Cerebellar nuclear complex (tissue), 1 donor: ENCODE measurements at places on chromosomes 12 and 14.

GRCh38 chr14:86501611-86502010 lies 971.7 kb downstream of the FLRT2 start:
- DNase-seq: no peak

DNA sequence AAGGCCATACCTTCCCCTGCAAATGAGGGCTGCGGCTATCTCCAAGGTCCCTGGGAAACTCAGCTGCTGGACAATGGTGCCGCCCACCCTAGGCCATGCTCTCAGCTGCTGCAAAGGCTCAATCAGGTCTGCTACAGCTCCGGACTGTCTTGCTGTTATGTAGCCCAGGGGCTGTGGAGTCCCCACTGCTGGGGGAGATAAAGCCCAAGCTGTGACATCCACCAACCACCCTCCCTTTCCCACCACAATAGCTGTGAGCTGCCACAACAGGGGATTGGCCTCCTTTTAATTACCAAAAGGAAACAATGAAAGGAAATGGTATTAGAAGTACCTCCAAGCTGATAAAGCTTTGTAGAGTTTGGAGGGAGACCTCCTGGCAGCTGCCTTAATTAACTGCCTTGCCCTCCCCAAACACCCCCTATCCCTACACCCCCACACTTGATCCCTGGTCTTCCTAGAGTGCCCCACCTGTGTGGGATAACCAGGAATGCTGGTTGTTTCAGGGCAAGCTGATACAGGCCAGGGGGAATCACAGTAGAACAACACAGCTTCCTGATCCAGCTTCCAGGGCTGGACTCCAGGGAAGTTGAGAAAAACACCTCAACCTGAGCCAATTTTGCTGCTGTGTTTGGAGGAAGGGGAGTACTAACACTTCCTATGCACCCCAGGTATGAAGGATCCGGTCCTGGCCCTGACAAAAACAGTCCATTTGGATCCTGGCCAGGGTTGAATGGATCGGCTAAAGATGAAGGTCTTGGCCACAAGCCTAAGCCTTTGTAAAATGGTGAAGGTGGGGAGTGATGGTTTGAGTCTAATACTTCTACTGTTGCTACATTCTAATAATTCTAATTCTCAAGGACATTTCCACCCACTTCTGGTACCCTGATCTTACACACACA lies at the start of gene VWF:
Gene VWF (minus strand): TSS at position 260 of the 899 bp plus-strand sequence. CDS start 1,474 bp downstream, outside the sequence.
- DNase-seq: no peak

GRCh38 chr12:116959845-116960514 lies 49.2 kb downstream of the FBXW8 start:
- DNase-seq: no peak

DNA sequence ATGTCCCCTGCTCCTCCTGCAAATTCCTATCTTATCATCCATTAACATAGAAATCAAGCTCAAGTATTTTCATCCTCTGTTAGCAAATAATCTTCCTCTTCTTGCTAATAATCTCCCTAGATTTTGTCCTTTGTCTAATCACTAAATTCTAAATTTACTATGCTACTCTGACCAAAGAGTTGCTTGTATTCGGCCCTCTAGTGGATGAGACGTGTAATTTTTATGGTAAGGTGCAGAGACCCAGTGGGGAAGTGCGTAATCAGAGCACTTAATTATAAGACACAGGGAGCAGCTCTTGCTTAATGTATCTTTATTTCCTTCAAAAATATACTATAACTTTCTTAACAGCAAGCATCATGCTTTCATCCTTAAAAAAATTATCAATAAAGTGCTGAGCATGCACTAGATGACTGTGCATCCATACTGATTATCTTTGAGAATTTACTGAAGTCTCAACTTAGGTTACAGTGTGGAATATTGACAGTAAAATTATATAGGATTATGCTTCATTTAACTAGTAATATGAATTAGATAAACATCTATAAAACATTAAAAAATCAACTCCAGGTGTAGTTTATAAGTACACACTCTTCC lies 212.6 kb downstream of the SLC16A7 start:
- no peak for DNase-seq

GRCh38 chr12:59086126-59086525 lies 165.8 kb upstream of the LRIG3 start:
- DNase-seq: no peak

DNA sequence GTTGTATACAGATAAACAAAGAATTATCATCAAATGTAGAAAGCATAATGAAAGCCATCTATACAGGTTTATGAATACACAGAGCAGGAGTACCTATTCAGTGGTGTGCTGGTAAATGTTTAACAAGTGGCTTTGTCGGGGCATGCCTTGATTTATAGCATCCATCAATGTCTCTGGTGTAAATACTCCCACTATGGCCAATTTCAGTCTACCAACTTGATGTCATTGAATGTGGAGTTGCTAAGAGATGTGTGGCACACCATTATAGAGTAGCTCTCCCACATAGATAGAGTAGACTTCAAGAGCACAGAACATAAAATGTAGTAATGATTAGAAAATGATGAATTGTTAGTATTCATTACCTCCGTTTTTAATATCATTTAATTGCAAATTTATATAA lies 9.3 kb downstream of the GRIP1 start:
- DNase-seq: no peak

DNA sequence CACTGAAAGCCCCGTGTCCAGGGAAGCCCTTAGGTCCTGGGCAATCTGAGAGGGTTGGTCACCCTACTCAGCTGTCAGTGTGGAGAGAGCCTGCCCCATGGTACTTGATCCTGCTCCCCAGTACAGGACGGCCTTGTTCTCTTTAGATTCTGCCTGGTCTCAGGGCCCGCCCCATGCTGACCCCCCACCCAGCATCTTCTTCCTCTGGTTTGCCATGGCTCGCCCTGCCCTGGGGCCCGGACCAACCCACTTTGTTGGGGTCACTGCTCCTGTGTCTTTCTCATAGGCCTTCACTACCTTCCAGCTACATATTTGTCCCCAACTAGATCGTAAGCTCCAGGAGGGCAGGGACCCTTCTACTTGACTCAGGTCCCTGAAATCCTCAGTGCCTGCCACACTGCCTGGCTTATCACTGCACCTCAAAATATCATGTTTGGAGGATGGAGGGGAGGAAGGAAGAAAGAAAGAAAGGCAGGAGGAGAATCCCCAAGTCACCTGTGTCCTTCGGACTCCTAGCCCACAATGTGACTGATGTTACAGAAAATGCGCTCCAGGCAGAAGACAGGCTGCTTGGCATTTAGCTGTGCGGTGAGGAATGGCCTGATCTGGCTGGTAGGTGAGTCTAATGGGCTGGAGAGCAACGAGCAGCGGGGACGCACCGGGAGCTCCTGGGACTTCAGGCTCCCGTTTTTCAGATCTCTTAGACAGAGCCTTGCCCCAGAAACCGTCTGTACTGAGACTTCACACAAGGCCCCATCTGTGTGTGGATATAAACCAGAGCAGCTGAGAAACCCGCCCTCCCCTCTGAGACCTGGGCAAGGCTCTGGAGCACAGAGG lies 66.1 kb downstream of the C14orf132 start:
- DNase-seq: no peak

- DNase-seq: no peak
These were observed 34.1 kb downstream of the ERH start for GRCh38 chr14:69363964-69364363.

DNA sequence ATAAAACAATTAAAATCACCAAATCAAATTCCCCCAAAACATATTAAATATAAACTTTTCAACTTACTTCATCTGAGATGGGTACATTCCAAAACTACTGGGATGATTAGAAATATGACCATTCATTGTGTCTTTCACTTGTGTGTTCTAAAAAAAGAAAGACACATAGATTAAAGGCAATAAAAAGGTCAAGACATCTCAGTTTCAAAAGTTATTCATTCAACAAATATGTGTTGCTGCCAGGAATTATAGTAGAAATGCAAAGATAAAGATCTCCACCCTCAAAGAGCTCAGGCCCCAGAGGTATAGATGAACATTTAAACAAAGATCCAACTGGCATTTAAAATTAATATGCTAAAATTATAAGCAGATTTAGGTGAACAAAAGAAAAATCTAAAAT lies 106.4 kb downstream of the EPS8 start:
- no peak for DNase-seq

GRCh38 chr12:52291267-52291935 lies at the start of gene KRT81:
KRT81 (minus strand) TSS chr12:52291534; CDS start chr12:52291465, 69 bp downstream.
- no peak for DNase-seq

- no peak for DNase-seq
These were observed 1.4 kb downstream of the MYO1A start for GRCh38 chr12:57048423-57049118.

DNA sequence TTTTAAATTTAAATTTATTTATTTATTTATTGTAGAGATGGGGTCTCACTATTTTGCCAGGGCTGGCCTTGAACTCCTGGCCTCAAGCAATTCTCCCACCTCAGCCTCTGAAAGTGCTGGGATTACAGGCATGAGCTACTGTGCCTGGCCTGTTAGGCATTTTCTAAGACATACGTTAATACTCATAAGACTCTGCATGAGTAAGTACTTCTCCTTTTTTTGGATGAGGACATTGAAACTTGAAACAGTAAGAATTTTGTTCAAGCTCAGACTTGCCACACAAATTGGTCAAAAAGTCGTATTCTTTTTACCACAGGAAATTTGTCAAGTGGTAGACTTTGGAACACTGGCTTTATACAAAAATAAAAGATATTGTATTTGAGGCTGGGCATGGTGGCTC lies 187.4 kb upstream of the RASSF8 start:
- DNase-seq: no peak

DNA sequence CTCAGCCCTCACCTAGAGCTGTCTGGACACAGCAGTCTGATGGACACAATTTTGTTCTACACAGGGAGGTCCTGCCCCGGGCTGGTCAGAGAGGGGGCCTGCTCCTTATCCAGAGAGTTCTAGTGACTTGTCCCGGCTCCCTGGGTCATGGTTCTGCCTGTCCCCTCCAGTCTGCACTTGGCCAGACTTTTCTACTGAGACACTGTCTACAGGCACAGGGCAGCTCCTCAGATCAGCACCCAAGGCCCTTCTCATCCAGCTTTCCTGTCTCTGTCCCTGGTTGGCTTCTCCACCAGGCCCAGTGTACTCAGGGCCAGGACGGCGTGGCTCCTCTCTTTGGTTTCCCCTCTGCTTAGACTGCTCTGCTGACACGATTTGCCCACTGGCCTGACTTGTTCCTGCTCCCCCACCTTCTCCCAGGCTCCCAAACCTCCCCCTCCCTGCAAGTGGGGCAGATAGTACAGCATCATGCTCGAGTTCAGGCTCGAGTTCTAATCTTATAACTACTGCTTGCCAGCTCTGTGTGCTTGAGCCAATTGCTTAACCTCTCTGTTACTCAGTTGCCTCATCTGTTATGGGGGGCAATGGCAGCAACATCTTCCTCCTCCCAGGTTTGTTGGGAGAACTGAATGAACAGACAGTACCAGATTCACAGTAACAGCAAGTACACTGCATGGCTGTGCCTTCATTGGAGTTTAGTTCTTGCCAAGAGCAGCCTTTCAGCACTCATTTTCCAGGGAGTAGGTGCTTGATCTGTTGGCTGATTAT lies 22.0 kb upstream of the COL2A1 start:
- DNase-seq: no peak

DNA sequence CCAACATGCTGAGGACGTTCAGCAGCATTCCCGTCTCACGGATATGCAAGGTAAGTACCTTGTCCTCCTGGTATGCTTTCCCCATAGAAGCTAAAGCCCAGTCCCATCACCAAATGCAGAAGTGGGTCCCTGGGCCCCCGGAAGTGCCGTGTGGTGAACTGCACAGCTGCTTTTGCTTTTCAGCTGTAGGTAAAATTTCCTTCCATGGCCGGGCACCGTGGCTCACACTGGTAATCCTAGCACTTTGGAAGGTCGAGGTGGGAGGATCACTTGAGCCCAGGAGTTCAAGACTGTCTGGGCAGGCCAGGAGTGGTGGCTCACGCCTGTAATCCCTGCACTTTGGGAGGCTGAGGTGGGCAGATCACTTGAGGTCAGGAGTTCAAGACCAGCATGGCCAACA lies 44.1 kb downstream of the HSP90AA1 start:
- no peak for DNase-seq

GRCh38 chr12:95789126-95790032 lies 1.2 kb downstream of the NTN4 start:
- no peak for DNase-seq

DNA sequence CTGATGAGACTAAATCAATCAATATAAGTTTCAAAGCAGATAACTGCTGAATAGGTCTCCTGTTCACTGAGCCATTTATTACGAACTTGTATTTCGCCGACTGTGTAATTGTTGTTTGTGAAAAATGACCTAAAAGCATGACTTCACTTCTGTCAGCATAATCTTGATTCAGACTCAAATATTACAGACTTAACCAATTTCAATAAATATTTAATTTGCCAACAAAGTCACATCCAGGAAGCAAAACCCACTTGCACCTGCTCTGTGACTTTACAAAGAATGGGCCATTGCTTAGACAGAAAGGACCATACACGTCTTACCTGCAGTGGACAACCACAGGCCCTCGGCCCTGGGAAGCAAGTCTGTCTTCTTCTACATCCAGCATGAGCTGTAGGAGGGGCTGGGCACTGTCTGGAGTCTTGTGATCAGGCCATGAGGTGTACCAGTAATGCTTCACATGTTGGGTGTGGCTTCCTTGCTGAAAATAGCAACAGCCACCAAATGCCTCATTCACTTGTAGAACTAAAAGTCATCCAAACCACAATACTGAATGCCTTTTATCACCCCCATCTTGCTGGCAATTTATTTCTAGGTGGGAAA lies 23.5 kb upstream of the PTPRB start:
- no peak for DNase-seq

GRCh38 chr12:62785941-62786559 lies 148.9 kb downstream of the PPM1H start:
- DNase-seq: no peak

GRCh38 chr12:110863161-110863560 lies 16.4 kb downstream of the CCDC63 start:
- DNase-seq: no peak

GRCh38 chr14:68772761-68773381 lies 20.0 kb downstream of the ZFP36L1 start:
- DNase-seq: no peak

GRCh38 chr14:103301512-103302354 lies 32.3 kb upstream of the EIF5 start:
- no peak for DNase-seq

GRCh38 chr12:53464685-53465418 lies 12.9 kb downstream of the PCBP2 start:
- no peak for DNase-seq

- no peak for DNase-seq
These were observed 670 bp upstream of the BEGAIN start for GRCh38 chr14:100587763-100588411.

- no peak for DNase-seq
These were observed 102.0 kb downstream of the EGLN3 start for GRCh38 chr14:33848706-33849454.
